ENCODE measurements at places on chromosomes 16 and 17.

DNA sequence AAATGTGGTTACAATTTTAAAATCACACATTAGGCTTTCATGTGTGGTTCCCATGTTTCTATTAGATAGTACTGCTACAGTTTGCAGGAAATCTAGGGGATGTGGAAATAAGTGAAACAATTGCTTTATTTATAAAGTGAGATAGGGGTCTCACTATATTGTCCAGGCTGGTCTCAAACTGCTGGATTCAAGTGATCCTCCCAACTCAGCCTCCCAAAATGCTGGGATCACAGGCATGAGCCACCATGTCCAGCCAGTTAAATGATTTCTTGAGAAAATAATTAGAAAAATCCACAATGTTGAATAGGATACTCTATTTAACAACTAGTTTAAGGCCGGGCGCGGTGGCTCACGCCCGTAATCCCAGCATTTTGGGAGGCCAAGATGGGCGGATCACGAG lies 42.0 kb downstream of the UBE2G1 start:
- DNase-seq: no peak

- no peak for DNase-seq
These were observed 213.1 kb downstream of the FOXL1 start for GRCh38 chr16:86791287-86792035.

- DNase-seq: no peak
These were observed 10.4 kb downstream of the NCBP3 start for GRCh38 chr17:3835410-3836229.

- no peak for DNase-seq
These were observed 77.2 kb downstream of the C17orf67 start for GRCh38 chr17:56756536-56756935.

DNA sequence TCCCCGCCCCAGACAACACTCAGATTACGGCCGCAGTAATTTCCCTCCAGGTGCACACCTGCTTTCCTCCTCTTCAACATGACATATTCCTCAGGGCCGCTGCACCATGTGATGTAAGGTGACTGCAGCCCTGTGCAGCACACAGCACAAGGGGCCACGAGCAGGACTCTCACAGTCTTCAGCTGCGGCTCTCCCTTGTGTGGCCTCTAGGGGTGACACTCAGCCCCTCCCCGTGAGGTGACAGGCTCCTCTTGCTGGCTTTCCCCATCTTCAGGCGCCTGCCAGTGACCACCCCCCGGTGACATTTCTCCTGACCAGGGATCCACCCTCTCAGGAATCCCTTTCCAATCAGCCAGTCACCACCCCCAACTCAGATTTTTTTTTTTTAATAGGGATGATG lies 31.3 kb upstream of the ABCC3 start:
- no peak for DNase-seq

DNA sequence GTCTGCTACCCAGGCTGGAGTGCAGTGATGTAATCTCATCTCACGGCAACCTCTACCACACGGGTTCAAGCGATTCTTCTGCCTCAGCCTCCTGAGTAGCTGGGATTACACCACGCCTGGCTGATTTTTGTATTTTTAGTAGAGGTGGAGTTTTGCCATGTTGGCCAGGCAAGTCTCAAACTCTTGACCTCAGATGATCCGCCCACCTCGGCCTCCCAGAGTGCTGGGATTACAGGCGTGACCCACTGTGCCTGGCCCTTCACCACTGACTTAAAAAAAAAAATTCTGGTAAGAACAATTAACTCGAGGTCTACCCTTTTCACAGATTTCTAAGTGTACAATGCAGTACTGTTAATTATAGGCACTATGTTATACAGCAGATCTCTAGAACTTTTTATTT lies 279.4 kb downstream of the PARN start:
- no peak for DNase-seq

DNA sequence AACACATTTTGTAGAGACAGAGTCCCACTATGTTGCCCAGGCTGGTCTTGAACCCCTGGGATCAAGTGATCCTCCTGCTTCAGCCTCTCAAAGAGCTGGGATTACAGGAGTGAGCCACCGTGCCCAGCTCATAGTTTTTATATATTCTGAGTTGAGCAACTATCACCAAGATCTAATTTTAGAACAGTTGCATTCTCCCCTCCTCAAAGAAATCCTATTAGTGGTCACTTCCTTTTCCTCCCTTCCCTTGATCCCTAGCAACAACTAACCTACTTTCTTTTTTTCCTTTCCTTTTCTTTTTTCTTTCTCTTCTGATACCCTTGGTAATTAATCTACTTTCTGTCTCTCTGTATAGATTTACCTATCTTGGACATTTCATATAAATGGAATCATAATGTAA lies 61.5 kb upstream of the B4GALNT2 start:
- no peak for DNase-seq

DNA sequence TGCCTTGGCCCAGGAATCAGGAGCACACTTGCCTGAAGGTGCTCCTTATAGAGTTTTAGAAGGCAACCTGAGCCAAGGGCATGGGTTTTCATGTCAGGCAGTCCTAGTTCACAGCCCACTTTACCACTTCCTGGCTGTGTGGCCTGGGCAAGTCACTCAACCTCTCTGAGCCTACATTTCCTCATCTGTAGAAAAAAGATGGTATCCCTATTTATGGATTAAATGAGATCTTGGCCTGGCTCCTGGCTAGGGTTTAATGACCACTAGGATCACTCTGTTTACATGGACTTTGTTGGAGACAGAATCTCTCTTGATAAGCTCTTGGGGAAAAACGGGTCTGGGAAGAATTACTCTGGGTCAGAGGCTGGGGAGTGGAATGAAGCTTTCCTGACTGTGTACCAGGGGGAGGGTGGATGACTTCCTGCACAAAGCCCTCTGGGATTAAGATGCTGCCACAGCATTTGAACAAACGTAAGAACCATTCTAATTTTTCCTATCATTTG lies 2.3 kb downstream of the MT2A start:
- no peak for DNase-seq

DNA sequence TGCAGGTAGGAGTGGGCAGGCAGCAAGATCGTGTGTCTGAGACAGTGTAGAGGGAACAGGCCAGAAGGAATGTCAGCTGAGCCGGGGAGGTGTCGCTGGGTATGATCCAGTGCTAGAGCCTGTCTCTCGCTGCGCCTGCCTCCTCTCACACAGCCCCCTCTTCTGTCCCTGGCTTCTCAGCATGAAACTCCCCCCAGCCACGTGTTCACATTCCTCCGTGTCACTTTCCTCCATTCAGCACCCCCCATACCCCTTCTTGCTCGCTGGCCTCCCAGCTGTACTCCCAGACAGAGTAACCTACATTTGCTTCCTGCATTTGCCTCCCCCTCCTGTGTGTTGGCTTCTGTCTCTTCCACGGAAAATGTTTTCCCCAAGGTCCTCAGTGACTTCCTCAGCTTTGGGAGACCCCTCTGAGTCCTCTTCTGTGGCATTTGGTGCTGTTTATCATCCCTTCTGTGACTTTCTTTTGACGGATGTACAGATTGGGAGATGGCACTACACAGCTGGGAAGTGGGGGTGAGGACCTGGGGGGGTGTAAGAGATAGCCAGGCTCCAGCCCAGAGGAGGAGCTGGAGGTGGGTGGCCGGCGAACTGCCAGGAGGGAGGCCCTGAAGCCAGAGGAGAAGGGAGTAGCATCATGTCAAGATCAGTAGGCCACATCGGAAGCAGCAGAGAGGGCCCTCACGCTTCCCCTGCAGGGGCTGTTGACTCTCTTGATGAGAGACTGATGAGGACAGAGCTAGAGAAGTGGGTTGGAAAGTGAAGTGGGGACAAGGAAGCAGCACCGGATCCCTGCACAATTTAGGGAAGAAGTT lies 19.2 kb downstream of the SGF29 start:
- no peak for DNase-seq

DNA sequence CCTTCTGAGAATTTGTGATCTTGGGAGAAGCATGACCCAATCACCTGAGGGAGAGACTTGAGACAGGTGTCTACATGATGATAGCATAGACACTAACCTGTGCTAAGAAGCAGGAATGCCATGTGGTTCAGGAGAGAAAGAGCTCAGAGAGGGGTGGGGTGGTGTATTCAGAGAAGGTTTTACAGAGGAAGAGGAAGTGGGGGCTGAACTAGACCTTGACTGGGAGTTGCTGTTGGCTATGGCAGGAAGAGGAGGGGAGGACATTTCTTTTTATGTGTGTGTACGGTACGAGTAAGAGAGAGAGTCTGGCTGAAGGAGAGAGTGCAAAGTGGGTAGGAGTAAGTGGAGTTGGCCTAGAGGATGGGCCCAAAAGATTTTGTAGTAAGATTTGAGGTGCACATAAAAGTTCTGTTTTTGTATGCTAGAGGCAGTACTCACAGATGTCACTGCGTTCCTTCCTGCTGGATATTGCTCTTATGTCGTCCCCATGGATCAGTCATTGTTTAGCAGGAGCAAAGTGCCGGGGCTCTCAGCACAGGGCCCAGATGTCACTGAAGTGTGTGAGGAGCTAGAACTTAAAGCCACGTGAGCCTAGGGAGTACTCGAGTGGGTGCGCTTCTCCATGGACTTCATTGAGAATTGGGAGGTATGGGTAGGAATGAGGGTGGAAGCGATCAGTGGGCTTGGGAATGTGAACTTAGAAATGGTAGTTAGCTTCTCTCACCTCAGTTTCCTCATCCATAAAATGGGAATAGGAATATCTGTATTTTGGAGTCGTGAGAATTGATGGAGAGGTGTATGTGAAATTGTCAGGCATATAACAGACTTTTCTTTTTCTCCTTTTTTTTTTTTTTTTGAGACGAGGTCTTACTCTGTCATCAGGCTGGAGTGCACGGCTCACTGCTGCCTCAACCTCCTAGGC lies 22.1 kb downstream of the SLC7A6 start:
- no peak for DNase-seq

DNA sequence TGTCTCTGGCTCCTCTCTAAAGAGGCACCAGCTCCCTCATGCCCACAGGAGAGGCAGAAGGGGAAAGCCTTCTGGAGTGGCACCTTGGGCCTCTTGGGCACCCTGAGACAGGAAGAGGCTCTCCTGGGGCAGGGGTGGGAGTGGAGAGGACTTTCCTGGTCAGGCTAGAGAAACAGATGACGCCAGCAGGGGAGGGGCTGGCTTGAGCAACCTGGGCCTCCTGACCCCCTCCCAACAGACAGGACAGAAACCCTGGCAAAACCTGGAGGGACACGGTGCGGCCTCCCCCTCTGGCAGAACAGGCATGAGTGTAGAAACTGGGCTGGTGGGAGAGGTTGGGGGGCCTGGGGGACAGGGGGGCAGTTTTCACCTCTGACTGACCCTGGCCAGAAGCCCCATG lies 6.1 kb downstream of the SMIM5 start:
- DNase-seq: no peak

- DNase-seq: no peak
These were observed 32.1 kb downstream of the SPACA3 start for GRCh38 chr17:33023790-33024189.

- DNase-seq: no peak
These were observed 8.8 kb downstream of the CMTM2 start for GRCh38 chr16:66587881-66588600.

DNA sequence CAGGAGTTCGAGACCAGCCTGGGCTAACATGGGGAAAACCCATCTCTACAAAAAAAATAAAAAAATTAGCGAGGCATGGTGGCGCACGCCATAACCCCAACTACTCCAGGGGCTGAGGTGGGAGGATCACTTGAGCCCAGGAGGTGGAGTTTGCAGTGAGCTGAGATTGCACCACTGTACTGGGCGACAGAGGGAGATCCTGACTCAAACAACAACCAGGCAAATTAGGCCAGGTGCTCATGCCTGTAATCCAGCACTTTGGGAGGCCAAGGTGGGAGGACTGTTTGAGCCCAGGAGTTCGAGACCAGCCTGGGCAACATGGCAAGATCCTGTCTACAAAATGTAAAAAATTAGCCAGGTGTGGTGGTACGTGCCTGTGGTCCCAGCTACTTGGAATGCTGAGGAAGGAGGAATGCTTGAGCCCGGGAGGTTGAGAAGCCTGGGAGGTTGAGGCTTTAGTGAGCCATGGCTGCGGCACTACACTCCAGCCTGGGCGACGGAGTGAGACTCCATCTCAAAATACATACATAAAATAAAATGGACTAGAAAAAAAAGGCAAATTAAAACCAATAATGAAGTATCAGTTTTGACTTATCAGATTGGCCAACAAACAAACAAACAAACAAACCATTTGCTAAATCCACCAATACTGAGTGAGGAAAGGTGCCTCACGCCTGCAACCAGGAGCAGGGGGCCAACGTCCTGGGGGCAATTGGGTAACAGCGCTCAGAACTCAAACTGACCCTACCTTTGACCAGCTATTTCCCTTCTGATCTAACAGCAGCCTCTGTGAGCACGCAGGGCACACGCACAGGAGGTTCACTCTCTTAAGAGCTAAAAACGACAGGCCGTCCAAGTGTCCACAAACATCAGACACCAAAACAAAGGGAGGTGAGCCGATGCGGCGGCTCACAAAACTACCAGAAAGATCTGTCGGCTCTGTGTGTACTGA lies 19.4 kb upstream of the FASN start:
- no peak for DNase-seq

DNA sequence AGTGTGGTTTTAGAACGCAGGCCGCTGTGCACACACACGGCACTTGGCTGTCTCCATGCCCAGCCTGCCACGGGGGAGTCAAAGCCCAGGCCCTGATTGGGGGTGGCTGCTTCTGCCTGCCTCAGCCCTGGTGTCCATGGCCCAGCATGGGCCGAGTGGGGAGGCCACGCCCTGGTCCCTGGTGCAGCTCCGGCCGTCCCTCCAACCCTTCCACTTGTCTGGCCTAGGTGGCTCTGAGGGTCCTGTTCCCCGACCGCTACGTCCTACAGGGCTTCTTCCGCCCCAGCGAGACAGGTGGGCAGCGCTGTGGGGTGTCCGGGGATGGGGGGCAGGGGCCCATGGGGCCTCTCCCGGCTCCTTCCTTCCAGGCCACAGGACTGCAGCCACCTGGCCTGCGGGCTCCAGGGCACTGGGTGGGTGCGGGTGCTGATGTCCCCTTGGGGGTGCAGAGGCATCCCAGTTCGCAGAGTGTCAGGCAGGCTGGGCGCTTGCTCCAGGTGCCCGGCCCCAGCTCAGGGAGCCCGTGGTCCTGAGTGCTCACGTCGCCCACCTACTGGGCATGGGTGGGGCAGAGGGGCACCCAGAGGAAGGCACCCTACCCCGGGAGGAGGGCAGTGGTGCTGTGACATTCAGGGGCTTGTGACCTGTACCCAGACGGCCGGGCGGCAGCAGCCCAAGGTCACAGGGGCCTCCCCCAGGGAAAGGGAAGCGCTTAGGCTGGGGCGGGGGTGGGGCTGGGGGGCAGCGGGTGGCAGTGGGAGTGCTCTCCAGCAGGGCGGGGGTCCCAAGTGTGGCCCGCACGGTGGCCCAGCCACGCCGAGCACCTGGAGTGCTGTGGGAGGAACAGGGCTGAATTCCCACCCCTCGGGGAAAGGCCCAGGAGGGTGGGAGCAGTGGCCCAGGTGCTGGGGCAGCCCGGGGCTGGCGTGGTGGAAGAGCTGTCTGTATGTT lies 11.8 kb downstream of the CENPX start:
- no peak for DNase-seq

DNA sequence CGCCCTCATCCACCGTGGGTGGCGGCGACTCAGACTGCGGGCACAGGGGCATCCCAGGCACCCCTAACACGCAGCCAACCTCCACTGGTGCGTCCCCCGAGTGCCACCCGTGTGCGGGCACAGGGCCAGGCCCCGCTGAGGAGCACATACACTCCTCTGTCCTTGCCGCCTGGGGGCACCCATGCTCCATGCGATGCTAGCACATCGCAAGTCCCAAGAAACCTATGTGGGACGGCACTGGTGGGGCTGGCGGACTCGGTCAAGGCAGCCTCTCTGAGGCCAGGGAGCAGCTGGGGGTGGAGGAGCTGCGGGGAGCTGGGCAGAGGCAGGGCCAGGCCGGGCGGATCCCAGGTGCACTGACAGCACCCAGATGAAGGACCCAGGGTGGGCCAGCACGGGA lies 4.0 kb downstream of the ZNF598 start:
- no peak for DNase-seq

- DNase-seq: no peak
These were observed 6.2 kb downstream of the SLC9A5 start for GRCh38 chr16:67254801-67255552.

All from cortex of kidney (tissue), 1 donor.